ENCODE measurements at places on chromosomes 2 and 18.

GRCh38 chr2:66364495-66365333, 70.2 kb upstream of the MEIS1 start:
- DNase-seq: no peak

DNA sequence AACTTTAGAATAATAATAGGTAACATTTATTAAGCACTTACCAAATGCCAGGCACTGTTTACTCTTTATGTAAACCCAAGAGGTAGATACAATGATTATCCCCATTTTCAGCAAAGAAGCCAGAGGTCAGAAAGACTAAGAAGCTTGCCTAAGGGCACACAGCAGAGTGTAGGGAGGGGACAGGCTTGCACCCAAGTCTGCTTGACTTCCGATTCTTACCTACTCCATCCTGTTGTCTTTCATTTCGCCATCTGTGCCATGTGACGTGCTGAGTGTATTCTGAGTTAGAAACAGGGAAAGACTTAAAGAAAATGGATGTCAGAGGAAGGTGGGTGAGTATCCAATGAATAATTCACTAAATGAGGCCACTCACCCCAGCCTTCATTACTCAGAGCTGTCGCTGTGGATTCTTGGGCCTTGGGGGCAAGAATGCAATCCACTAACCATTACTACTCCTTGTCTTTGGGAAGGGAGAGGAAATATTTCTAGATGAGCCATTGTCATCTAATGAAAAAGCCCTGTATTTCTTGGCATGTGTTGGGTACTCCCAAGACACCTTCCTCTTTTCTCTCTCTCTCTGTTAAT, 76.4 kb upstream of the BCL11A start:
- DNase-seq: no peak

GRCh38 chr2:159186462-159186861, 100.0 kb downstream of the WDSUB1 start:
- no peak for DNase-seq

- no peak for DNase-seq
These were observed 80.3 kb downstream of the SLC4A3 start for GRCh38 chr2:219707496-219708285.

DNA sequence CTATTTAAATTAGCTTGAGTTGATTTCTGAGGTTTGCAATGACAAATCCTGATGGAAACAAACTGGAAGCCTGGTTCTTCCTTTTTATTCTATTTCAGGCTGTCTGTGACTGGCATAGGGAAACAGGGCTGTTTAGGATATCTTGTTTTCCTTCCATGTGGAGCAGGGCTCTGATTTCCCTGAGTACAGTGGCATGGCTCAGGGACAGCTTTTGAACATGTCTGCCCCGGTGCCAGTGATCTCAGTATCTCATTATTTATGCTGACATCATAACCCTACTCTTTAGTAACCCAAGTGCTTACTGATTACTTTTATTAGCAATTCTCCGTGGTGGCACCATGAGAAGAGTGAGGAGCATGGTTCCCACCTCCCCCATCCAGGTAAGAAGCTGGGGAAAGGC, 720.3 kb downstream of the GALR1 start:
- DNase-seq: no peak

DNA sequence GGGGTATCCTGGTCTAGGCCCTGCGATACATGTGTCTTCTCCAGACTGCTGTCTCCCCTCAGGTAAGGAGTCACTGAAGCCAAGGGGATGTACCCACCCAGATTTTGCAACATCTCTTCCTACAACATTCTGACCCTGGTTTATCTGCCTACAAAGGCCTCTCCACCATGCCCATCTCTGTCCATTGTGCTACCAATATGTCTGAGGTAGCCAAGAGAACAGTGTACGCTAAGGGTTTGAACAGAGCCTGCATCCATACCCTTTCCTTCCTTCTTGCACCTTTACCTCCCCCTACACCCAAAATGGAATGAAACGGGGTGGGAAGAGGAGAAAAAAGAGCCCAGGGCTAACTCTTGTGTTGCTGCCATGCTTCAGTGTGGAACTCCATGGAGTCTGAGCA, 11.9 kb downstream of the ZC3H15 start:
- DNase-seq: no peak

- no peak for DNase-seq
These were observed 82.4 kb upstream of the TAF1B start for GRCh38 chr2:9760902-9761228.

DNA sequence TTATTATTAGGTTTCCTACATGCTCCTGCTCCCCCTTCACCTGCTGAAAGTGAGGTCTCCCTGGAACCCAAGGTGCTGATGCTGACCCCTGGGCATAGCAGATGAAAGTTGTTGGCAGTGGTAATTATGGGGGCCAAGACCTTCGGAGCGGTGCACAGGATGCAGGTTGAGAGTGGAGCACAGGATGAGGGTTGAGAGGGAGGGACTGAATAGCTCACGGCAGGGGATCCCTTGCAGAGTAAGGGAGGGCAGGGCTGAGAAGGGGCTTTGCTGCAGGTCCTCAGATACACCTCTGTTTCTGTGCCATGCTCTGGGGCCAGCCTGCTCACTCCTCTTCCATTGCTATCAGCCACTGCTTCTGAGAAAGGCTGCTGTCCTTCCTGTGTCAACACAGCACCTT, 163.3 kb downstream of the FHOD3 start:
- no peak for DNase-seq

GRCh38 chr2:166411473-166412230, 35.9 kb upstream of the SCN9A start:
- no peak for DNase-seq

GRCh38 chr2:191299010-191299409, 53.8 kb downstream of the MYO1B start:
- DNase-seq: no peak

GRCh38 chr2:112811841-112812306, 24.7 kb downstream of the IL1B start:
- DNase-seq: peak; percentile 59

GRCh38 chr2:108345951-108346350, 31.8 kb upstream of the SULT1C4 start:
- DNase-seq: no peak

GRCh38 chr18:22311301-22311700, 106.4 kb downstream of the CTAGE1 start:
- DNase-seq: no peak

DNA sequence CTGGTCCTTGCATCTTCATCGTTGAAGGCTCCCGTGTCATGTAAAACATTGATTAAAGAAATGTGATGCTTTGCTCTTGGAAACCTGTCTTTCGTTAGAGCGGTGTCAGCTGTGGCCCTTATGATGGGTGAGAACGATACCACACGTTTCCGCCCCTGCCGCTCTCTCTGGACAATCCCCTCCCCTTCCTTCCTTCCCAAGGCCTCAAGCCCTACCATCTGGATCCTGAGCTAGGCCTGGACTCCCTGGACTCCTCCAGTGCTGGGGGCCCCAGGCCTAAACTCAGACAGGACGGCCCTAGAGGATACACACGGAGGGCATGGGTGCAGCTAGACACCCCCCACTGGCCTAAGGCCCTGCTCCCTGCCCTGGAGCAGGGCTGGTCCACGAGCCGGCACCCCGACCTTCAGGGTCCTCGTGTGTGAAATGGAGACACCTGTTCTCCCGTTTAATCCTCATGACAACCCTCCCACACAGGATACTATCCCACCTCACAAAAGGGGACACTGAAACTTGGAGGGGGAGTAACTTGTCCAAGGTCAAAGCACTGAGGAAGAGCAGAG, 13.2 kb downstream of the BIN1 start:
- DNase-seq: no peak

DNA sequence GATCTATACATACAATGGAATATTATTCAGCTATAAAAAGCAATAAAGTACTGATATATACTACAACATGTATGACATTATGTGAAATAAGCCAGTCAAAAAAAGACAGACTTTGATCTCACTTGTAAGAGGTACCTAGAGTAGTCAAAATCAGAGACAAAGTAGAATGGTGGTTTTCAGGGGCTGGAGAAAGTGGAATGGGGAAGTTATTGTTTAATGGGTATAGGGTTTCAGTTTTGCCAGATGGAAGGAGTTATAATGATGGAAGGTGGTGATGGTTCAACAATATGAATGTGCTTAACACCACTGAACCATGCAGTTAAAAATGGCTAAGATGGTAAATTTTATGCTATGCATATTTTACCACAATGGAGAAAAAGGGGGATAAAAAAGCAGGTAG, 6.3 kb downstream of the COBLL1 start:
- no peak for DNase-seq

GRCh38 chr2:47086571-47086970, 68.5 kb downstream of the STPG4 start:
- DNase-seq: no peak

DNA sequence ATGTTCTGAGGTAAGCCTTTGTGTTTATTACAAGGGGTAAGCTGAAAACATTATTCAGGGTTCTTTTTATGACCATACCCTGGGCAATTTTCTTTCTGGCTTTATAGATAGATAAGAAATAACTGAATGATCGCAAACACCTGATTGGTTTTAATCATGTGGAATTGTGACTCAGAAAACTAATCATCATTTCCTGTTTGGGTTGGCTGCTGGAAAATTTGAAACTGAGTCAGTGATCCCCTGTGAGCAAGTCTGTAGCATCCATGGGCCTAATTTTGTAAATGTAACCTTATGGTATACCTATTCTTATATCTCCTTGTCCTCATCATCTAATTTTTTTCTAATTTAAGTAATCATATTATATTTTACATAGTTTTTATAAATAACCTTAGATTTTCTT, 34.3 kb downstream of the CCDC68 start:
- DNase-seq: no peak

- DNase-seq: no peak
These were observed 3.1 kb downstream of the CXCR2 start for GRCh38 chr2:218128781-218129457.

- DNase-seq: no peak
These were observed 274.1 kb upstream of the SLC8A1 start for GRCh38 chr2:40725950-40726349.

- no peak for DNase-seq
These were observed 47.3 kb upstream of the PAPOLG start for GRCh38 chr2:60708630-60709320.

DNA sequence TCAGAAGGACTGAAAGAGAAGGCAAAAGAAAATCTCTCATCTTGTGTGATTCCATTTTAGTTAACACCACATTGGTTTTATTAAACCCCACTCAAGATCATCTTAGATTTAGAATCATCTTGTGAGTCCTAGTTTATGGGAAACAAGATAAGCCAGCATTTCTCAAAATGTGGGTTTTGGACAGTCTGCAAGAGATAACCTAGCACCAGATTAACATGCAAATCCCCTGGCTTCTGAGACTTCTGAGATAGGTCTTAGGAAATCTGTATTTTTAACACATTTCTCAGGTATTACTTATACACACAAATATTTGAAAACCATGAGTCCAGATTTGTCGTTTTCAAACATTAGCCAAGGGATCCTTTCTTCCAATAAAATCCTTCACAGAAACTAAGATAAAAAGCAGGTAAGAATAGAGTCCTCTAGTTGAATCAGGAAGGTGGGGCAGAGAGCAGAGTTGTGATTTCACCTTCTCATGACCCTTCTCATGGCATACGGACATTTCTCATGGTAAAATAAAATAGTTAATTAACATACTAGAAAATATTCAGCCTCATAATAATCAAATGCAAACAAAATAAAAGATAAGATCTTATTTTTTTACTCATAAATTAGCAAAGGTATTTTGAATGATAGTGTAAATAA, 287.2 kb upstream of the FN1 start:
- no peak for DNase-seq

- no peak for DNase-seq
These were observed 50.6 kb downstream of the LYPD6B start for GRCh38 chr2:149089068-149089467.

DNA sequence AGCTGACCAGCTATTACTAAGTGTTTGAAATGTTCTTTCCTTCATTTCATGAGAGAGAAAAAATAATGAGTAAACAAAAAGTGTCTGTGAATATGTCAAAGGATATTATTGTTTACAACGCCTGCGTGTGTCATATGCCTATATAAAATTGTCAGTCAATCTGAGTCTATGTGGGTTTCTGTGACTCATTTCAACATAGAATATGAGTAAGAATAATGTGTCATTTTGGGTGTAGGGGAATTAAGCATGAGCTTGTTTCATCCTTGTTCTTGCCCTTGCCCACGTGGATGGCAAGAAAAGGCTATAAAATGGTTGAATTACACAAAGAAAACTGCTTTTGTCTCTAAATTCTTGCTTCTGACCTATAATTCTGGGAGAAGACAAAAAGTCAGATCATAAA, 466.0 kb downstream of the PTH2R start:
- DNase-seq: no peak

GRCh38 chr2:28292491-28292890, 100.2 kb upstream of the FOSL2 start:
- DNase-seq: no peak

GRCh38 chr2:176443946-176444345, 174.7 kb downstream of the MTX2 start:
- no peak for DNase-seq

DNA sequence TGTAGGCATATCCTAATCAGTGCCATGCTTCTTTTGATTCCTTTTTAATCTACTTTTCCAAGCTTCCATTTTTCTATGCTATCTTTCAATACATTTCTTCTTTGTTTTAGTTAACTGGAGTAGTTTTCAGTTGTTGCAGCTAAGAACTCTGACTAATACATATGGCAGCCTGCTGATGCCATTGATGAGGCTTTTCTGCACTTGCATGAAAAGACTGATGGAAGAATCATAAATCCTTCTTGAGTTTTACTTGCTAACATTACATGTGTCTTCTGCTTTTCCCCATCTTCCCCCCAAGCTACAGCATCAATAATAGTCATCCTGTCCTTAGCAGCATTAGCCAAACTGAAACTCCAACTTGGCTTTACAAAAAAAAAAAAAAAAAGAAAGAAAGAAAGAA, 203.3 kb downstream of the LRP1B start:
- DNase-seq: no peak

GRCh38 chr2:5720426-5720825, 28.2 kb downstream of the SOX11 start:
- DNase-seq: no peak

GRCh38 chr2:234240917-234241316, 190.4 kb downstream of the SPP2 start:
- no peak for DNase-seq

DNA sequence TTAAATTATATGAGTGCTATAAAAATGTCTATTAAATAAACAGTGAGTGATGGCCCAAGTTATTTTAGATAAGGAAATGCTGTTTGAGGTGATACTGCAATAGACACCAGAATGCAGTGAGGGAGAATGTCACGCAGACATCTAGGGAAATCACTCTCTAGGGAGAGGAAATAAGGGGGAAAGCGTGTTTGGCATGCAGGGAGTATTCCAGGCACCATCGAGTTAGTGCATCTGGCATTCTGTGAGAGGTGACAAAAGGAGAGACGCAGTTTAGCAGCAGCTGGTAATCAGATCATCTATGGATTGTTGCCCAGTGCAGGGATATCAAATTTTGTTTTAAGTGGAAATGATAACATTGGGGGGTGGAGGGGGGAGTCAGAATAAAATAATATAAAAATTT, 175.4 kb upstream of the NETO1 start:
- DNase-seq: no peak

GRCh38 chr18:49431165-49431962, 29.1 kb downstream of the DYM start:
- DNase-seq: no peak

GRCh38 chr2:10521356-10522169, 73.4 kb upstream of the ODC1 start:
- no peak for DNase-seq

- no peak for DNase-seq
These were observed 18.7 kb downstream of the SMARCAL1 start for GRCh38 chr2:216430811-216431530.

- no peak for DNase-seq
These were observed 112.9 kb upstream of the STK17B start for GRCh38 chr2:196284144-196284844.

- no peak for DNase-seq
These were observed 393.5 kb upstream of the RAB12 start for GRCh38 chr18:8215741-8216140.

GRCh38 chr2:52369178-52369577, 1337.2 kb upstream of the NRXN1 start:
- no peak for DNase-seq

Data from GM12864 (cell line).